Thoracic aorta (tissue), 2 donors: ENCODE measurements at places on chromosomes 2 and 18. TPM values are rescaled to one million over a fixed set of nuclear protein-coding genes. Genes with fewer than 3 reads are reported as not detected.

GRCh38 chr2:45674035-45674816 is 22.8 kb downstream of the PRKCE start:
- H3K27me3 ChIP-seq: no peaks in the 10 kb centered on the region
- H3K27ac ChIP-seq: no peak overlapping the region
- no peaks in the 10 kb centered on the region for H3K36me3 ChIP-seq
- peaks cover 17% of the 10 kb centered on the region for H3K4me1 ChIP-seq
- no peak for DNase-seq

GRCh38 chr2:85257359-85257969 is 70.3 kb downstream of the TGOLN2 start:
- H3K36me3 ChIP-seq: no peaks in the 10 kb centered on the region
- peak overlapping the region; percentile 78 for H3K27ac ChIP-seq
- no peak for DNase-seq

DNA sequence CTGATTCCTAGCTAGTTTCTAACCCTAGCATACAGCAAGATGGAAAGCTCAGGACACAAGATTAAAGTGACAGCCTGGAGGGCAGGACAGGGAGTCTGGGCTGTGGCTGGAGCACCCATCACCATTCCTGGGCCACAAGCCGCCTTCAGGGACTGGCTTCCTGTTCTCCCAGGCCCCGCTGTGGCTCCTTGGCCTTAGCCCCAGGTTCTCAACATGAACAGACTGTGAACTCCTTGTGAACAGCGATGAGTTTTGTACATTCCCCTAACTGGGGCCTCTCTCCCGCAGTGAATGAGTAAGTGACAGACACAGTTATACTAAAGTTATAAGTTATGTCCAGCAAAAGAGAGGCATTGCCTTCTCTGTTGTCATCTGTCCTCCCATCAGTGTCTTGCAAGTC is 35.9 kb upstream of the SLC14A1 start:
- H3K4me3 ChIP-seq: no peak overlapping the region
- no peaks in the 10 kb centered on the region for H3K4me1 ChIP-seq
- H3K36me3 ChIP-seq: no peaks in the 10 kb centered on the region
- no peaks in the 10 kb centered on the region for H3K27me3 ChIP-seq

- no peak overlapping the region for H3K4me3 ChIP-seq
- no peaks in the 10 kb centered on the region for H3K36me3 ChIP-seq
- H3K4me1 ChIP-seq: no peaks in the 10 kb centered on the region
- no peaks in the 10 kb centered on the region for H3K27me3 ChIP-seq
- H3K27ac ChIP-seq: no peak overlapping the region
Measured at GRCh38 chr18:34023471-34023870, 201.2 kb downstream of the NOL4 start.

DNA sequence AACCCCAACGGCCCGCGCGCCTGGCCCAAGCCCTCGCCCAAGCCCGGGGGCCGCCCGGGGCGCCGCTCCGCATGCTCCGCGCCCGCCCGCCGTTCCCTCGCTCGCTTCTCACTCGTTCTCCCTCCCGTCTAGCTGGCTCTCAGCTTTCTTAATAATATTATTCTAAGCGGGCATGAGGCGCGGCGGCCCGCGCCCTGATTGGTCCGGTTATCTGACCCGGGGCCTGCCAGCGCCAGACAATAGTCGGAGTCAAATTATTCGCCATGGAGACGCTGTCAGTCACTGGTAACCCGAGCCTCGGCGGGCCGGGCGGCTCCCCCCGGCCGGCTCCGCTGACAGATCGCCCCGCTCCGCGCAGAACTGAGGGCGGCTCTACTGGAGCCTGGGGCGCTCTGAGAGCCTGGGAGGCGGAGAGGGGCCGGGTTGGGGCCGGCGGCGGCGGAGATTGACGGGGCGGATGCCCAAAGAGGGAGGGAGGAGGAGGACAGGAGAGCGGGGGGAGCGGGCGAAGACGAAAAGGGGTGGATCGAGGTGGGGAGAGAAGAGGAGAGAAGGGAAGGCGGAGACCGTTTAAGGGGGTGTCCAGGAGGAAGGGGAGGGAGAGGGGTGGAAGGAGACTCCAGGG is at the start of gene SIX2:
Gene SIX2, minus strand, starts transcription at position 150 of the 625 bp plus-strand sequence. CDS start 342 bp downstream, outside the sequence.
- peaks cover 6% of the 10 kb centered on the region for H3K4me1 ChIP-seq
- peaks cover 7% of the 10 kb centered on the region for H3K36me3 ChIP-seq
- DNase-seq: peak; percentile 79
- no peaks in the 10 kb centered on the region for H3K27me3 ChIP-seq
- peak within 1 kb of the TSS; percentile 95 for H3K27ac ChIP-seq

Gene SCG2
- 0.56 TPM for total RNA-seq
